ENCODE measurements at places on chromosomes 11 and 22. TPM values are rescaled to one million over a fixed set of nuclear protein-coding genes. Genes with fewer than 3 reads are reported as not detected.
A peak's percentile ranks its signal among the peaks of the same experiment; 100 is the strongest.

GRCh38 chr11:16874275-16874975 lies 136.0 kb downstream of the C11orf58 start:
- H3K27ac ChIP-seq: no peak overlapping the region
- no peaks in the 10 kb centered on the region for H3K27me3 ChIP-seq
- H3K4me3 ChIP-seq: no peak overlapping the region
- DNase-seq: no peak
- no peaks in the 10 kb centered on the region for H3K36me3 ChIP-seq
- no peaks in the 10 kb centered on the region for H3K4me1 ChIP-seq

GRCh38 chr22:17095538-17095937 lies 10.7 kb downstream of the IL17RA start:
- no peak overlapping the region for H3K27ac ChIP-seq
- H3K4me3 ChIP-seq: no peak overlapping the region
- H3K36me3 ChIP-seq: peaks cover 23% of the 10 kb centered on the region

- no peak overlapping the region for H3K4me3 ChIP-seq
- no peaks in the 10 kb centered on the region for H3K27me3 ChIP-seq
- no peaks in the 10 kb centered on the region for H3K4me1 ChIP-seq
- no peak for DNase-seq
- no peak overlapping the region for H3K27ac ChIP-seq
Observed at GRCh38 chr11:50333861-50334260, 301.2 kb downstream of the OR4C45 start.

DNA sequence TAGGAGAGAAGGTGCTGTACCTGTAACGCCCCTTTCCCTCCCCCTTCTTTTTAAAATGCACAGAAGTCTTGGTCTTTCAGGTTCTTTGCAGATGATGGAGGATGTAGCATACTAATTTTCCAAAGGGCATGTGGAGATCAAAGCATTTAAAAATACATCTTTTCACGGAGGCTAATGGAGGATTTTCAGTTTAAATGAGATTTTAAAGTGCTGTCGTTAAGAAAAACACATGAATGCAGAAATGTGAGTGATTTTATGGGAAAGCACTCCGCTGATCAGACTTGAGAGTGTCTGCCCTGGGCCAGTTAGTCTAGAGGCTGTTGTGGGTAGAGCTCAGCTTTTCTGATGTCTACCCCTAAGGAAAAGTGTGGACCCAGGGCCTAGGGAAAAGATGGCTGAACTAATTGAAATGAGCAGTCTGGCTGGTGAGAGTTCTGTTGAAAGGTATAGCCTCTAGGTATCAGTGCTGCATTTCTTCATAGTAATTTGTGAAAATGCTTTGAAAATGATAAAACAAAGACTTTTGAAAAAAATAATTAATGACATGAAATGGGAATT lies 2.5 kb downstream of the AMOTL1 start:
- H3K27me3 ChIP-seq: no peaks in the 10 kb centered on the region
- no peaks in the 10 kb centered on the region for H3K36me3 ChIP-seq
- H3K4me3 ChIP-seq: peak overlapping the region; percentile 90
- peaks cover 11% of the 10 kb centered on the region for H3K4me1 ChIP-seq

DNA sequence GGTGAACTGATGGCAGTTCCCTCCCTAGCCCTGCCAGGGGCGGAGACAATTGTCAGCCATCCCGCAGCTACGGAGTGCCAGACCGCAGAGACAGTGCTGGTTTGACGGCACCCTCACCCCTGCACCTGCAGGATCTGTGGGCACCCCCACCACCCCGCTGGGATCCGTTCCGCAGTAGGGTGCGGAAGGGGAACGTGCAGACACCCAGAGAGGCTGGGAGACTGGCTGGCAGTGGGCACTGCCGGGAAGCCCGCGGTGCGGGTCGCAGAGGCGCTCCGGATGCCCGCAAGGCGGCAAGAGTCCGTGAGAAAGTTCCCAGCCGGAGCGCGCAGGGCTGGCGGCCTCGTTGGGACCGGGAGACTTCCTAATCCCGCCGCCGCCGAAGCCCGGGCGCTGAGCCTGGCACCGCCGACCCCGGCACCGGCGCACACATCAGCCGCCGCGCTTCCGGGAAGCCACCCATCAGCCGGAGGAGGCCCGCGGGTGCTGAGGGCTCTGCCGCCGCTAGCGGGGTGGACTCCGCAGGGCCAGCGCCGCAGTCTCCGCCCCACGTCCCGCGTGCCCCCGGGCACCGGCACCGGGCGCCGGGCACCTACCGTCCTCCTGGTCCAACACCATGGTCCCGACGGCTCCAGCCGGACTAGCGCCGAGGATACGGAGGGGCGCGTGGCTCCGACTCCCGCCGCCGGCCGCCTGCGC lies 4.3 kb upstream of the LMO1 start:
- no peak overlapping the region for H3K4me3 ChIP-seq
- no peaks in the 10 kb centered on the region for H3K36me3 ChIP-seq
- H3K27me3 ChIP-seq: peaks cover 59% of the 10 kb centered on the region
- no peak overlapping the region for H3K27ac ChIP-seq

DNA sequence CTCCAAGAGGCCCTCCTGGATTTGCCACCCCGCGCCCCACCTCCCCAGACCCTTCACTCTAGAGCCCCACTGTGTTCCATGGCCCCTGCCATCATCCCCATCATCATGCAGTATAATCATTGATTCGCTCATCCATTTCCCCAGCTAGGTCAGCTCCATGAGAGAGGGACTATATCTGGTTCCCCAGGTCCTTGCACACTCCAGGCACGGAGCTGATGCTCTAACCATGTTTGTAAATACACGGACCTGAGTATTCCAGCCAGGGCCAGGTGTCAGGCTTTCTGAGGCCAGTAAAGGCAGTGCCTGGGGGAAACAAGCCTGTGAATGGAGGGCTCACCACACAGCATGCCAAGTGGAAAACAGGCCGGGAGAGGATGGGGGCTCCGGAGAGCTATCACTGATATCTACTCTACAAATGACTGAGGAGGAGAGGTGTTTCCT lies 27.1 kb upstream of the OAF start:
- no peaks in the 10 kb centered on the region for H3K27me3 ChIP-seq
- H3K4me1 ChIP-seq: peaks cover 64% of the 10 kb centered on the region
- H3K36me3 ChIP-seq: no peaks in the 10 kb centered on the region
- DNase-seq: no peak
- H3K27ac ChIP-seq: no peak overlapping the region
- no peak overlapping the region for H3K4me3 ChIP-seq

GRCh38 chr11:61834278-61835048 lies 6.4 kb downstream of the FADS2 start:
- no peaks in the 10 kb centered on the region for H3K4me1 ChIP-seq
- no peaks in the 10 kb centered on the region for H3K27me3 ChIP-seq
- H3K36me3 ChIP-seq: no peaks in the 10 kb centered on the region
- H3K4me3 ChIP-seq: no peak overlapping the region
- DNase-seq: no peak

- H3K36me3 ChIP-seq: no peaks in the 10 kb centered on the region
- no peak overlapping the region for H3K27ac ChIP-seq
- H3K4me3 ChIP-seq: no peak overlapping the region
- peak; percentile 18 for DNase-seq
- H3K27me3 ChIP-seq: peaks cover 85% of the 10 kb centered on the region
Observed at GRCh38 chr11:31826536-31827438, 15.7 kb upstream of the PAX6 start.

GRCh38 chr11:68878022-68878421 lies 25.6 kb downstream of the MRPL21 start:
- no peak for DNase-seq
- H3K36me3 ChIP-seq: no peaks in the 10 kb centered on the region
- no peak overlapping the region for H3K27ac ChIP-seq
- H3K4me3 ChIP-seq: no peak overlapping the region

DNA sequence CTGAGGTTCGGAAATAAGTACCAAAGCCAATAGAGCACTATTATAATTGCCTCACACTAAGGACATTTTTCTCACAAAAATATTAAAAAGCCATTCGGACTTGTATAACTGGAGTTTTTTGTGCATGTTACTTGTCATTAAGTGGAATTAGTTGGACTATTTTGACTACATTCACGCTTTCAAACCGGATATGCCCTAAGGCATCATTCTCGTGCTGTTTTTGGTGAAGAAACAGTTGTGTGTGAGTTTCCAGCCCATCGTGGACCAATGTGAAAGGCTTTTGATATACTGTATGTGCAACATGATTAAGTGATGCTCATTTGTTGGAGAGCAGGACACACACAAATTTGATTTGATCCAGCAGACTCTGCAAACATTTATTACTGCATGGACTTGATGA lies 192.8 kb downstream of the PGR start:
- no peak overlapping the region for H3K4me3 ChIP-seq
- no peak for DNase-seq
- H3K27ac ChIP-seq: no peak overlapping the region
- no peaks in the 10 kb centered on the region for H3K27me3 ChIP-seq

GRCh38 chr22:38122616-38123015 lies 12.1 kb upstream of the BAIAP2L2 start:
- no peak overlapping the region for H3K4me3 ChIP-seq
- DNase-seq: no peak
- H3K4me1 ChIP-seq: no peaks in the 10 kb centered on the region

DNA sequence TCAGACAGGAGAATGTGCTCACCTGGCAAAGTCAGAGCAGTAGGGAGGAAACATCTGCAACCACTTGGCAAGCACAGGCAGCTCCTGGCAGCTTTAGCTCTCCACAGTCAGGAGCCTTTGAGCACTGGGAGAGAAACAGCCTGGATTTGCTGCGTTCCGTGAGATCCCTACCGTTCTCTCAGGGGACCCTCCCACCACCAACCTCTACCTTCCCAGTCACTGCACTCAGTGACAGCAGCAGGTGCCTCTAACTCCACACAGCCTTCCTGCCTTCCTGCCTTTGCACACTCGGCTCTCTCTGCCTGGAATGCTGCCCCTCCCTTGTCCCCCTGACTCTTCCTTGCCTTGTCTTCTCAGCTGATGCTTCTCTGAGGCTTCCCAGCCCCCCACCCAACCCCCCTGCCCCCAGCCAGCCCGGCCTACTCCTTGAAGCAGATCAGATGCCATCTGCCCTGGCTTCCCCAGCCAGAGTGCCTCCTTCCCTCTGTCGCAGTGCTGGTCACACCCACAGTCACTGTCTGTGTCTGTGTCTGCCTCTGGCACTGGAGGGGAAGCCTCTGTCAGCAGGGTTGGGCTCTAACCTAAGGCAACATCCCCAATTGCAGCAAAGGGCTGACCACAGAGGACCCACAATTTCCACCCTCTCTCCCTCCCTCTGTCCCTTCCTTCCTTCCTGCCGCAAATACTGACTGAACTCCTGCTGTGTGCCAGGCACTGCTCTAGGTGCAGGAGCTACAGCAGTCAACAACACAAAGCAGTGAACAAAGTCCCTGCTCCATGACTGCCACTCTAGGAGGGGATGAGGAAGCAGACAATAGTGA lies 14.9 kb upstream of the TSKU start:
- H3K4me3 ChIP-seq: peak overlapping the region; percentile 36
- no peaks in the 10 kb centered on the region for H3K36me3 ChIP-seq
- H3K27me3 ChIP-seq: no peaks in the 10 kb centered on the region
- peaks cover 53% of the 10 kb centered on the region for H3K4me1 ChIP-seq

- no peaks in the 10 kb centered on the region for H3K27me3 ChIP-seq
- H3K36me3 ChIP-seq: peaks cover 3% of the 10 kb centered on the region
- no peaks in the 10 kb centered on the region for H3K4me1 ChIP-seq
- no peak overlapping the region for H3K4me3 ChIP-seq
Observed at GRCh38 chr11:119307219-119307618, 9.7 kb downstream of the MCAM start.

DNA sequence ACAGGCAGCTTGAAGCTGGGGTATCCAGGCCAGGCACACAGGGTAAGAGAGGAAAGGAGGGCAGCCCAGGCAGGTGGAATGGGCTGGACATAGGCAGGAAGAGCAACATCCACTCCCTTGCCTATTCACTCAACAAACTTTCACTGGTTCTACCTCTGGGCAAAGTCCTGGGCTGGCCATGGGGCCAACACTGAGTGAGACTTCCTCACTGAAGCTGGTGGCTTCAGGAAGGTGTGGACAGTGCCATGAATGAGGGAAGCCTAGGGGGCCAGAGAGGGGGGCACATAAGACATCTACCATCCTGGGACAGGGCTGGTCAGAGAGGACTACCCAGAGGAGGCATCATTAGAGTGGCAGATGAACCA lies 44.9 kb upstream of the TCF20 start:
- peaks cover 11% of the 10 kb centered on the region for H3K4me1 ChIP-seq
- DNase-seq: no peak
- no peak overlapping the region for H3K4me3 ChIP-seq
- H3K27ac ChIP-seq: no peak overlapping the region
- H3K36me3 ChIP-seq: no peaks in the 10 kb centered on the region

- H3K27ac ChIP-seq: peak overlapping the region; percentile 74
- no peak for DNase-seq
- peaks cover 12% of the 10 kb centered on the region for H3K4me1 ChIP-seq
- H3K4me3 ChIP-seq: no peak overlapping the region
Observed at GRCh38 chr22:32951076-32951806, 106.9 kb downstream of the SYN3 start.

DNA sequence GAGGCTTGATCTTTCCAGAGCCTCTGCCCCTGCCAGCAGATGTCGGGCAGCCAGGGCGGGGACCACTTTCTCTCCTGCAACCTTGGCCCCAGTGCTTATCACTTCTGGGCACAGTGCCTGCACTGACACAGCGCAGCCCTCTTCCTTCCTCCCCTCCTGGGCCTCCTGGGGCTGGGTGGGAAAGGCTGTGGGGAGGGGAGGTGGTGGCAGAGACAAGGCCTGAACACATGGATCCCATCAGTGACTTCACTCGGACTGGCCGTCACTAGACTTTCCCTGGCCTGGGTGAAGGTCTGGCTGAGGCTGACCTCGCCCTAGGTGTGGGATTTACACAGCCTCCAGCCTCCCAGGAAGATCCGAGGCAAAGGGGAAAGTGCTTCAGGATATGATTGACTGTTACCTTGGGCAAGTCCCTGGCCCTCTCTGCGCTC lies 68.1 kb downstream of the LRRC32 start:
- H3K27me3 ChIP-seq: no peaks in the 10 kb centered on the region
- peaks cover 10% of the 10 kb centered on the region for H3K4me1 ChIP-seq
- DNase-seq: no peak
- no peak overlapping the region for H3K4me3 ChIP-seq
- H3K27ac ChIP-seq: peak overlapping the region; percentile 57
- H3K36me3 ChIP-seq: no peaks in the 10 kb centered on the region

SLC35F2 gene
- total RNA-seq: 16.6 TPM

ANGPTL5 gene
- total RNA-seq: not detected

OLFML1 gene
- 7.6 TPM for total RNA-seq

DRD2 gene
- total RNA-seq: 0.31 TPM

CRACR2B gene
- total RNA-seq: 22.6 TPM

TMEM25 gene
- total RNA-seq: 30.7 TPM

EHD1 gene
- 76.1 TPM for total RNA-seq

RASL10A gene
- 1.2 TPM for total RNA-seq

TUG1 gene
- 79.0 TPM for total RNA-seq

IRF7 gene
- total RNA-seq: 36.7 TPM

EHF gene
- total RNA-seq: 65.5 TPM

NCAPD3 gene
- total RNA-seq: 21.3 TPM

LIN7C gene
- 37.8 TPM for total RNA-seq

RFPL3 gene
- total RNA-seq: not detected

All from kidney (tissue), 22 donors.